Renal cortical epithelial cell (primary cell): ENCODE measurements at places on chromosomes 5 and 9. TPM values are rescaled to one million over a fixed set of nuclear protein-coding genes. Genes with fewer than 3 reads are reported as not detected.

DNA sequence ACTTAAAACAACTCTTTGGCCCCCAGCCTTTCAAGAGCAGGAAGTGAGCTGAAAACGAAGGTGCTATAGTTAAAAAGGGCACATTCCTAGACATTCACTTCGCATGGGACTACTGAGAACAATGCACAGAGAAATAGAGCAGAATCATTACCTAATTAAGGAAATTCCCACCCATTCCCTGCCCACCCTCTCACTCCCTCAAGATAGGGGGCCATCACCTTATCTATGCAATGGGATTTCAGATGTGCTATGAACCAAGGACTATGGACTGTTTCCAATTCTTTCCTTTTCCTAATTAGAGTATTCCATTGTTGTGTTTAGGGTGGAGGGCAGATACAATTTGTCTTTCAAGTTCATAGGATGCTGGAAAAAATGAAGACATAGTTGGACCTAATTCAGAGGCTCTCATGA lies 476.8 kb downstream of the CETN3 start:
- no peak for DNase-seq

DNA sequence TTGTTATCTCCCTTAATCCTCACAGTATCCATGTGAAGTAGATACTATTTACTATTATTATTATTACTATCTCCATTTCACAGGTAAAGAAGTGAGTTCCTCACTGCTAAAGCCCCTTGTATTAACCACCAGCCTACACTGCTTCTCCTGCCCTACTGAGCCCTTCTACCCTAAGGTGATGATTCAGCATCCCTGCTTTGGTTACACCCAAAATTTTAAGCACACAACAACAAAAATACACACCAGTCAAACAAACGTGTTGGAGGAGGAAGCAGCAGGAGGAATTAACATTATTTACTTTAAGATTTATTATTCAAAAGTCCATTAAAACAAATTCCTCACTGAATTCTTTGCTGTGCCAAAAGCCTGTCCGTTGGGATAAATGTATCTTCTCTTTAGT lies 370.2 kb upstream of the BRINP1 start:
- no peak for DNase-seq

- no peak for DNase-seq
These were observed 227.3 kb upstream of the TBCA start for GRCh38 chr5:78003450-78003849.

- DNase-seq = peak; percentile 18
These were observed at the start of gene ISL1 for GRCh38 chr5:51383131-51384121. Gene ISL1, plus strand, starts transcription at chr5:51383448. Its CDS starts 224 bp downstream, at chr5:51383672.

DNA sequence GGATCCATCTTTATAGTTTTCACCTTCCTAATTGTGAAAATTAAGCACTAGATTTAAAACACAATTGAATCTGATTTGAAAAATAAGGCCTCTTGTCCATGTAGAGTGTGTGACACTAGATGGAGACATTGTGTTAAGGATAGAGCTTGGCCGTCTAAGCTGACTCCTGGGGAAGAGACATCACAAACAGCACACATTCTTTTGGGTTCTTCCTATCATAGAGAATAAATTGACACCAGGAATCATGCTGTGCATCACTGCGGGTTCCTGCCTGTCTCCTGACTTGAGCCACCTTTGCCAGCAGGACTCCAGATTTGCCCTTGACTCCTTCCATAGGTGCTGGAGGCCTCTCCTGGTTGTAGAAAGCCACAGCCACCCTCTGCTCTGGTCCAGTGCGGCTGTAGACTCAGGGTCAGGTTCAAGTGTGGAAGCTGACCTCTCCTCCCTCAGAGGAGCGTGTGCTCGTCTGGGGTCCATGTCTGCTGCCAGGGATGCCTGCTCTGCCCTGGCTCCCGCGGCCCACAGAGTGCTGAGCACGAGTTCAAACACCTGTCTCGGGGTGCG lies 11.2 kb downstream of the ROPN1L start:
- peak; percentile 91 for DNase-seq

- DNase-seq = no peak
These were observed 137.5 kb upstream of the DAP start for GRCh38 chr5:10898514-10898913.

GRCh38 chr9:91611582-91611981 lies 187.9 kb upstream of the NFIL3 start:
- no peak for DNase-seq

- DNase-seq = no peak
These were observed 986.4 kb upstream of the CDH18 start for GRCh38 chr5:20974426-20974825.

DNA sequence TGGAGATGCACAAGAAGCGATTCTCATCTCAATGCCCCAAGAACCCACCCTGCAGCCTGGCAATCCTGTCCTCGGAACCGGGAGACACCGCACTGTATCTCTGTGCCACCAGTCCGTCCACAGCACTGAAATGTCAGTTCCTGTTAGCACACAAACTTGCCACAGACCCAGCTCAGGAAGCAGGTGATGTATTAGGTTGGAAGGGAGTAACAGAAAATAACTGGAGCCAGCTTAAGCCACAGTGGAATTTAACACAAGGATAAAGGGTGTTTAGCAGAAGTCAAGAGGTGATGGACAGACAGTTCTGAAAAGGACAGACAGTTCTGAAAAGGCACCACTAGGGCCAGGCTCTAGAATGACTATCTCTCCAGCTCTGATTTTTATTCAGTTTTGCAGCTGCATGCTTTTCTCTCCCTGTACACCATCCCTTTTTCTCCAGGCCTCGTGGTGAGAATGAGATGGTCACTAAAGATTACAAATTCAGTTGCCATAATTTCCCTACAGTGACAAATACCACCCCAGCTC lies 114.4 kb downstream of the ANKRD18B start:
- no peak for DNase-seq

GRCh38 chr9:115598751-115599150 lies 480.8 kb upstream of the TNC start:
- no peak for DNase-seq

DNA sequence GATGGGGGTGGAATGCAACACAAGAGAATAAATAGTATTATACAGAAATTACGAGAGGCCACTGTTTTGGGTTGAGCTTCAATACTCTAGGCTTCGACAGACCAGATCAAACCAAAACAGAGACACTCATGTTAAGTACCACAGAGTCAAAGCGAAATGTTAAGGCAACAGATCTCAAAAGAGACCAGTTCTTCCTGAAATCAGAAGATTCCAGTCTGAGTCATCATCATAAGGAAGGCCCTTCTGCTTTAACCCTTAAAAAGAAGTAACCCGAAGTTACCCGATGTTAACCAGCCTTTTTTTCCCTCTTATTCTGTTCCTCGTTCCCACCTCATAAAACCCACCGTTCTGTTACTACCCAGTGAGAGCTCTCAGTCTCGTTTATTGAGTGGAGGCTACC lies 75.9 kb downstream of the SFXN1 start:
- no peak for DNase-seq

DNA sequence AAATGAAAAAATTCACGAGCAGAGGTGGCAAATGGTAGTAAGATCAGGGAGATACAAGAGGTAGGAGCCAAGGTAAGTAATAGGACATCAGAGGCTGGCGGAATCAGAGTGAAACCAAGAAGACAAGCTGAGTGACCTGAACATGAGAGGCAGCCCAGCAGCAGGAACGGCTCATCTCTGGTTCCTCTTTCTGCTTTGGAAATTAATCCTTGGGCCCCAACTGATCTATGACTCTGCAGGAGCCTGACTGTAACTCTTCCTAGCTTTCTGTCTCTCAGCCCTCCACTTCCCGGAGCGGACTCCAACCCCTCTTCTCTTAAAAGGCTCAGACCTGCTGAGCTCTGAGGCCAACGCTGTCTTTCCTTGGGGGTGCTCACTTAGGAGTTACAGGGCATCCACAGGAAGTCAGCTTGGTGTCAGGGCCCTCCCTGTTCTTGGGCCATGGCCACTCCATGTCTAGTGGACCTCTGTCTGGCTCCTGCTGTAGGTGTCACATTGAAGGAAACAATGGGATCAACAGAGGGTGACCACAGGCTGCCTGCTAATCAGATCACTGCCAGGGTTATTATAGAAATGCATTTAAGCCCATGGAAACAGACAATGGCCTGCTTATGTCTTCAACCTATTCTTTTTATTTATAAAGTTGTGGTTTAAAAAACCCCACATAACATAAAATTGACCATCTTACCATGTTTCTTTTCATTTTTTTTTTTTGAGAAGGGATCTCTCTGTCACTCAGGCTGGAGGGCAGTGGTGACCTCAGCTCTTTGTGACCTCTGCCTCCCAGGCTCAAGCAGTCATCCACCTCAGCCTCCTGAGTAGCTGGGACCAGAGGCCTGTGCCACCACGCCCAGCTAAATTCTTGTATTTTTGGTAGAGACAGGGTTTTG lies 22.5 kb upstream of the SHB start:
- DNase-seq = no peak

GRCh38 chr9:87382900-87383299 lies 114.8 kb upstream of the DAPK1 start:
- DNase-seq = no peak

- DNase-seq = peak; percentile 24
These were observed 28.8 kb downstream of the TTC39B start for GRCh38 chr9:15278091-15278687.

GRCh38 chr5:177526191-177526590 lies 9.4 kb upstream of the DDX41 start:
- DNase-seq = no peak

DNA sequence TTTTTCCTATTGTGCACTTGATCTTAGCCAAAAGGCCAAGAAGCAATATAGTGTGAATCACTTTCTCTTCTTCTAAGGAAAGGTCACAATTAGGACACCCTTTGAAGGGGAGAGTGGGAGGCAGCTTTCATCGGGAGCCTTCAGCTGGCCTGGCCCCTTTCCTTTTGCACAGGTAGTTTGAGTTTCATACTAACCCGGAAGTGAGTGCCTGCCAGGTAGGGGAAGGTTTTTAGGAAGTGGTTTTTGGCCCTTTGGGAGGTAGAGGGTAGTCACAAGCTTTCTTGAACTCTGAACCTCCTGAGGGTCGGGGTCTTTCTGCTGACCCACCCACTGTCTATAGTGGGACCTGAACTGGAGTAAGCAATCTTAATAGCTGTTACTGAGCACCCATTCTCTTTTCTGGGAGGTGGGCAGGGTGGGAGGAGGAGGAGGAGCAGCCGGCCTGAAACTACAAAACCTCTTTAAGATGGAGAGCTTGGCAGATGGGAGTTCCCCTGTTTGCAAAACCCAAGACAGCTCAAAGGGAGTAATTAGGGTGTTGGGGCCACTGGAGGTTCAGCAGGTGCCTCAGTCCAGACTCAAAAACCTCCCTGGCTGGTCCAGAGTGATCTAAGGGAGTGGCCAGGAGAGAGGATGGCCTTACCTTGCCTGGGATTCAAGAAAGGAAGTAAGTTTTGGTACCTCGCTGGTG lies 6.0 kb downstream of the LARP1 start:
- no peak for DNase-seq

Gene C5
- total RNA-seq = 0.87 and 2.6 TPM in 2 replicates

Gene NIPAL4
- 1.1 and 2.6 TPM in 2 replicates for total RNA-seq

Gene VLDLR
- 26.2 and 130 TPM in 2 replicates for total RNA-seq

Gene IFNW1
- not detected in 2 replicates for total RNA-seq

Gene BAAT
- total RNA-seq = 0.94 and 1.6 TPM in 2 replicates

Gene EPB41L4B
- total RNA-seq = 5.8 and 13.5 TPM in 2 replicates

Gene SPINK6
- total RNA-seq = not detected in 2 replicates

Gene PCDHA8
- total RNA-seq = 1.3 TPM in 1 of 2 replicates, not detected in the other

Gene ZBTB34
- 9.0 and 19.5 TPM in 2 replicates for total RNA-seq

Gene FAM151B
- 0.69 and 7.1 TPM in 2 replicates for total RNA-seq

Gene ACOT12
- 0.10 TPM in 1 of 2 replicates, not detected in the other for total RNA-seq
